ENCODE measurements at places on chromosomes 16 and 17.

- DNase-seq, result no peak
Observed at GRCh38 chr16:88992351-88993165, 15.6 kb upstream of the CBFA2T3 start.

GRCh38 chr17:9900784-9901183 lies 4.3 kb downstream of the RCVRN start:
- no peak for DNase-seq

DNA sequence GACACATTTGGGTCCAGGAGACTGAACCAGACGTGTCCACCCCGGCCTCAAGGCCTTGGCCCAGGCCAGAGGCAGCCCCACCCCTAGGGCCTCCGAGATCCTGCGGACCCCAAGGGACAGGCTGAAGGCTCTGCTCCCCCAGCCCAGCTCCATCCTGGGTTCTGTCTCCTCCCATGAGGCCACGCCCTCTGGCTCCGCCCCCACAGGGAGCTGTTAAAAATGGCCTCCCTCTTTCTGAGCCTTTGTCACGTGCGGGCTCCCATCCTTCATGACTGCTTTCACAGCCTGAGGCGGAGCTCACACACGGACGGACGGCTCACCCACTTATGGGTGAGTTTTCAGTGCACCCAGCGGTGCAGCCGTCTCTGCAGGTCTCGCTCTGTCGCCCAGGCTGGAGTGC lies 6.5 kb upstream of the CACNA1H start:
- no peak for DNase-seq

- no peak for DNase-seq
Observed at GRCh38 chr17:71304498-71305158, 816.2 kb upstream of the SOX9 start.

GRCh38 chr17:72968798-72969197 lies 123.7 kb downstream of the SLC39A11 start:
- no peak for DNase-seq

- peak; percentile 5 for DNase-seq
Observed at GRCh38 chr17:41004397-41004796, 4.5 kb downstream of the KRTAP3-1 start.

DNA sequence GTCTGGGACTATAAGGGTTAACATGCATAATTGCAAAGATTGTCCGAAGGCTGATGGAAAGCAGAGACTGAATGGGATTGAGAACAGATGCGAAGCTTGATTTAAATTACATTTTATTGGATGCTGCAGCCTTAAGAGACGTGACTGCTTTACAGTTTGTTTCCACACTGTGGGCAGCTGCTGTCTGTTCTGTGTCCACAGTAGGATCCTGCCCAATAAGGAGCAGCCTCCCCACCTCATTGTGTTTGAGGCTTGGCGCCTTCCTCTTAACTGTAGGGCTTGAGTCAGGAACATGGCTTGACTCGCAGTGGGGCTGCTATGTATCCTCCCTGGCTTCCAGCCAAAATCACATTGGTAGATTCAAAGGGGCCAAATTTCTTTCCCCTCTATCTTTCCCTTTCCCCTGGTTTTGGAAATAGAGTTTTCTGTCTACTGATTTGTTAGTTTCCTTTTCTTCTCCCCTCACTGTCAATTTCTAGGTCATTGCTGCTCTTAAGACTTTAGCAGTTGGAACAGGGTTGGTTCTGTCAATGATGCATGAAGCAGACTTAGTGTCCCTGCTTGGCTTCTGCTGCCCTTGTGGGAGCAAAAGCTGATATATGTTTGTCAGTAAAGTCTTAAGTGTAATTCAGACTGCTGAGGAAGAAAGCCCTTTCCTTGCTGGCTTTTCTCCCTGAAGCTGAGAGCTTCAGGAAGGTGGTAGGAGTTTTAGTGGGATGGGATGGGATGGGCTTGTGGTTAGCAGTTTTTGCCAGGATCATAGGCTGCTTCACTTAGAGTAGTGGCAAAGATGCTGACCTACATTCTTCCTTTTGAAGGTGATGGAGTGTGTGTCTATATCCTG lies 5.0 kb upstream of the RARA start:
- no peak for DNase-seq

GRCh38 chr16:24610416-24610755 lies 71.0 kb downstream of the RBBP6 start:
- DNase-seq, result no peak

DNA sequence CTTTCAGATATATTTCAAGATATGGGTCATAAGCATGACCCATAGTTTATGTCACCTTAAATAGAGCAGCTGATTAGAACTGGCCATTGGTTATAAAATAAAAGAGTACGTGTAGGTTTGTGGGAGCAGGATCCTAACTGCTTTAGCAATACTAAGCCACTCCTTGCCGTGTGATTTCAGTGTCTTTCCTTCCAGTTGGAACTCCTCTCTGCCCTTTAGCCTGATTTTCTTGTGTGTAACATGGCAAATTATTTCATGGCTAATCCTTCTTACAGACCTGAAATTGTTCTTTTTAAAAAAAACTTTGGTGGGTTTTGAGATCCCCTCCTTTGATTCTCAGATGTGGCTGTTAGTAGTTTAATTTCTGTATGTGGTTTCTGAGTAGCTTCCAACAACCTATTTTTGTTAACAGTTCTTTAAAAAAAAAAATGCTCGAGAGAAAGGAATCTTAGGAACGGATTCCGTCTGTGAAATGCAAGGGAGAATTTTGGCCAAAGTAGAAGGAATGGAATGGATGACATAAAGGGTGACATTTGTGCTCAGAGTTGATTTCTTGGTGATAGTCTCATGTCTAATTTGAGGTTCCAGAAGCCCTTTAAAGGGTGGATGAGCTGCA lies 39.9 kb downstream of the DHRS7B start:
- DNase-seq, result no peak

DNA sequence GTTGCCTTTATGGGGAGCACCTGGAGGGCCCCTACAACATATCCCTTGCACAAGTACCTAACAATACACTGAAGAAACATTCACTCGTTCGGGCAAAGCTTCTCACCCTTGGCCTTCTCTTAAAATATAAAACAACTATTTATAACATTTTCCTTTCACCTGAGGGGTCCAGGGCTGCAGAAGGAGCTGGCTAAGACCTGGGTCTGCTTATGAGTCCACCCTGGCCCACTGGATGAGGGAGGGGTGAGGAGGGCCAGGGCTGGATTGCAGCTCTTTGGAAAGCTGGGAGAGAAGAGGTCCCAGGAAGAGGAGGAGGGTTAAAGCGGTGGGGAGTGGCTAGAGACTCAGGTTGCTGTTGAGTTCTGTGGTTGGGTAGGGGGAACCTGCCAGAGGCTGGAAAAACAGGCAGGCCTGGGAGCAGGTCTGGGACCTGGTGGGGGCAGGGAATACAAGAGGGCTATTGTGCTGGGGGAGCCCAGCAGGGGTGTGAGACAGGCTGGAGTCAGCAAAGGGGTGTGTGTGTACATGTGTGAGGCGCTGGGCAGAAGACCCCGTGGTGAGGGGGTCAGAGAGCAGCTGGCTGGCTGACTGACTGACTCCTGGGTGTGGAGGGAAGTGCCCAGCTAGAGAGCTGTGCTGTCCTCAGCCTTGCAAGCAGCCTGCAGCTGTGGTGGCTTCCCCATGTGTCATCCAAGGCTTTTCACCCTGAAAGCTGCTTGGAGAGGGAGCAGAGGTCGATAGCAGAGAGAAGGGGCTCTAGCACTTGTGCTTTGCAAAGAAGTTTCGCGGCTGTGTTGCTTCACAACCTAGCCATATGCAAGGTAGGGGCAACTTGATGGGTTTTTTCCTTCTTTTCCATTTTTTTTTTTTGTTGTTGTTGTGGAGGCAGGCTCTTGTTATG lies 10.2 kb upstream of the MRC2 start:
- no peak for DNase-seq

DNA sequence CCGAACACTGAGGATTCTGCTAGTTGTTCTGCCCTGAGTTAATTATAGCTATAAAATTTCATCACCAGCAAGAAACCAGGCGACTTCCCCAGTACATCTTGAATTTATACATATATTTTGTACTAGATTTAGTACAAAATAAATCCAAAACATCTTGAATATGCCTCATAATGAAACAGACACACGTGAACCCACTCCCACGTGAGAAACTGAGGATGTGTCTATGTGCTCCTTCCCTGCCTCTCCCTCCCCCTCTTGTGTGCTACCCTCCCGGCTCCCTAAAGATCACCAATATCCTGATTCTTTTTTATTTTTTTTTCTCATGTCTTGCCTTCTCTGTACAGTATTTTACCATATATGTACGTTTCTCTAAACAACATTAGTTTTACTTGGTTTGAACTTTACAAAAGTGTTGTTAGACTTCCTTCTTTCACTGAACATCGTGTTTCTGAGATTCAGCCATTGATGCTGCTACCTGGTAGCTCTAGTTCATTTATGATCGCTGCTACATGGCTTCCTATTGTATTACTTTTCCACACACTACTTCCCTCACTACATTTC lies 1.1 kb upstream of the LCMT1 start:
- DNase-seq, result no peak

GRCh38 chr17:75634376-75634740 lies 1.1 kb downstream of the SMIM5 start:
- no peak for DNase-seq

DNA sequence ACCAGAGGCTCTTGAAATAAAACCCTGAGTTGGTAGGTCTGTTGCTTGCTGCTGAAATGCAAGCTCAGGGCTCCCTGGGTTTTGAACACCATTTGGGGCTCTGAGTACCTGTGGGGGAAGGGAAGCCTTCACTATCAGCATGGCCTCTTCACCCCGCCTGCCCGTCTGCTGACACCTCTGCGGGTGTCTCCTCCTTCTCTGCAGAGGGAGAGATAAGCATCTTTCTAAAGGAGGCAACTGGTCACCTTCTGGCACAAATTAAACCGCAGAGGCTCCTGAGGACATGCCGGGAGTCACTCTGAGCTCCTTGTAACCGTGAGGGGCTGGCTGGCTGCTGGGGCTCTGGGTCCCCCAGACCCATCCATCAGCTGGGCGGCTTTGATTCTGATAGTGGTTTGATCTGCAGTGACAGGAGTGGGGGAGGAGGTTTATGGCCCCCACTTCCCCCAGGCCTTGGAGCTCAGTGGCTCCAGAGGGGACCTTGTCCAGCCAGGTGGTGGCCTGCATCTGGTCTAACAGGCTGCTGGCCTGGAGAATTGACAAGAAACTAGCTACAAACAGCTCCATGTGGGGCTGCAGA lies 123.5 kb downstream of the IRF8 start:
- DNase-seq, result no peak

DNA sequence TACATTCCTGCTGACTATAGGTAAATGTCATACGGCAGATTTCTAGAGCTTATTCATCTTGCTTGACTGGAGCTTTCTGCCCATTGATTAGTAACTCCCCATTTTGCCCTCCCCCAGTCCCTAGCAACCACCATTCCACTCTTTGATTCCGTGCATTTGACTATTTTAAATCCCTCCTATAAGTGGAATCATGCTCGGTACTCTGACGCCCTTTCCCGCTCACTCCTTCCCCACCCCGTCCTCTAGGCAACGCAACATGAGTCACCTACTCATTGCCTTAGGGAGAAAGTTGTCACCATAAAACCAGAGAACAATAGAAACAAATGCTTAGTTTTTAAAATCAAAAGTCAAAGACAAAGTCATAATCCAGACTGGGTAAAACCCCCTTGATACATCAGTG lies 45.5 kb upstream of the RBBP6 start:
- DNase-seq, result no peak

DNA sequence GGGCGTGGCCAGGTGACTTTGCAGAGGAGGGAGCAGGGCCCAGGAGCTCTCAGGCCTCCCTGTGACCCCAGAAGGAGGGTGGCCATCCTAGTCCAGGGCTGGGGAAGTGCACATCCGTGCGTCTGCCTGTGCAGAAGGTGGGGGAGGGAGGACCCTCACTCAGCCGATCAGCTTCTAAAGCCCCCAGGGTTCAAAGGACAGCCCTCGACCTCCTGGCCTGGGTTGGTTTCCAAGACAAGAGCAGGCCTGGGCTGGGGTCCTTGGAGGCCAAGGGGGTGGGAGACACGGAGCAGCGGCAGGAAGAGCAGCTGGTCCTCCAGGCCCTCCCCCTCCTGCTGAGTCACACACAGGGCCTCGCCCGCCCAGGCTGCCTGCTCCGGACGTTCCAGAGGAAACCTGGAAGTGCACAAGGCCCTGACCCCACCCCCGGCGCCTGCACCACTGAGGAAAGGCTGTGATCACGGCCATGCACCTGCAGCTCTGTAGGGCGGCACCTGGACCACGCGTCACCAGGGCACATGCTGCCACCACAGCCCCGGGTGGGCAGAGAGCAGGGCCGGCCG lies 67.1 kb upstream of the ZNF469 start:
- DNase-seq, result peak; percentile 21

DNA sequence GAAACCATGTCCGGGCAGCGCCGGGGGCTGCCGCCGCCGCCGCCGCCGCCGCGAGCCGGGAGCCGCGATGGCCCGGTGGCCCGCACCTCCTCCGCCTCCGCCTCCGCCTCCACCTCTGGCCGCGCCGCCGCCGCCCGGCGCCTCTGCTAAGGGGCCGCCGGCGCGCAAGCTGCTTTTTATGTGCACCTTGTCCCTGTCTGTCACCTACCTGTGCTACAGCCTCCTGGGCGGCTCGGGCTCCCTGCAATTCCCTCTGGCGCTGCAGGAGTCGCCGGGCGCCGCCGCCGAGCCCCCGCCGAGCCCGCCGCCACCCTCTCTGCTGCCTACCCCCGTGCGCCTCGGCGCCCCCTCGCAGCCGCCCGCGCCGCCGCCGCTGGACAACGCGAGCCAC lies 587 bp downstream of the HS3ST4 start:
- no peak for DNase-seq

GRCh38 chr16:88967830-88968588 lies 9.0 kb downstream of the CBFA2T3 start:
- DNase-seq, result no peak

- no peak for DNase-seq
Observed at GRCh38 chr17:48592057-48592514, 1.5 kb downstream of the HOXB5 start.

DNA sequence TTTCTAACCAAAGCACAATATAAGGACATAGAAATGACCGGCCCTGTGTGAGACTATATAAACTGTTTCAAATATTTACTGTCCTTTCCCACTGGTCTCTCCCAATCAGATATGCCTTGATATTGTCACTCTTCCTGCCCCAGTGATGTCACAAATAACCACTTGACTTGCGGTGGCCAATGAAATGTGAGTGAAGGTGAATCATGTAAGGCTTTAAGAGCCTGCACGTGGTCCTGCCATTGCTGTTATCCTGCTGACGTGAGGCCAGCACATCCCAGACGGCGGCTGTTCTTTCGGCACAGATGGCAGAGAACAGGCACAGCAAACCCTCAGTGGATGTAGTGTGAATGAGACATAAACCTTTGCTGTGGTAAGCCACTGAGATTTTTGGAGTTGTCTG lies 5.4 kb upstream of the KLHL11 start:
- no peak for DNase-seq

Measured in SHP77 treated with DMSO at 0.1 percent for 48 hours (cell line).